CD4-positive, alpha-beta T cell treated with Interleukin-6 at 100 ng/mL for 8 hours (primary cell): ENCODE measurements at places on chromosomes 7 and 10.

DNA sequence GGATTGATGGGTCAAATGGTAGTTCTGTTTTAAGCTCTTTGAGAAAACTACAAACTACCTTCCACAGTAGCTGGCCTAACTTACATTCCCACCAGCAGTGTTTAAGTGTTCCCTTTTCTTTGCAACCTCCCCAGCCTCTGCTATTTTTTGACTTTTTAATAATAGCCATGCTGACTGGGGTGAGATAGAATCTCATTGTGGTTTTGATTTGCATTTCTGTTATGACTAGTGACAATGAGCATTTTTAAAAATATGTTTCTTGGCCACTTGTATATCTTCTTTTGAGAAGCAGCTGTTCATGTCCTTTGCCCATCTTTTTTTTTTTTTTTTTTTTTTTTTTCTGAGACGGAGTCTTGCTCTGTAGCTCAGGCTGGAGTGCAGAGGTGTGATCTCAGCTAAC, 155.2 kb upstream of the BMPER start:
- no peak for DNase-seq

- no peak for DNase-seq
These were observed 103.0 kb downstream of the JAZF1 start for GRCh38 chr7:28077616-28078015.

DNA sequence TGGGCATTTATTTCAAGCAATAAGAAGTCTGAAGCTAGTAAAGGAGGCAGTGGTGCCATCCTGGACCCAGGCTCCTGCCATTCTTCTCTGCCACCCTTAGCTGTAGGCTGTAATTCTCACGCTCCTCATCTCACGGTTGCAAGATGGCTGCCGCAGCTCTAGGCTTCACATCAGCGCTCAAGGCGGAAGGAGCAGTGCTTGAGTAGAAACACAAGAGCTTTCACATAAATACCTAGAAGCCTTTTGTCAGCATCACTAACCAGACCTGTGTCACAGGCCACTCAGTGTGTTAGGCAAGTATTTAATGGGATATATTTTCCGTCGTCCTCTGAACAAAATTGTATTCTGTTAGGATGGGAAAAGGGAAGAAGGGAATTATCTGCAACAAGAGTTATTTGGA, 118.9 kb upstream of the KLF14 start:
- DNase-seq, result no peak

- DNase-seq, result no peak
These were observed 27.3 kb downstream of the DIP2C start for GRCh38 chr10:662223-662605.

GRCh38 chr7:25405736-25406135, 177.4 kb upstream of the NPVF start:
- no peak for DNase-seq

DNA sequence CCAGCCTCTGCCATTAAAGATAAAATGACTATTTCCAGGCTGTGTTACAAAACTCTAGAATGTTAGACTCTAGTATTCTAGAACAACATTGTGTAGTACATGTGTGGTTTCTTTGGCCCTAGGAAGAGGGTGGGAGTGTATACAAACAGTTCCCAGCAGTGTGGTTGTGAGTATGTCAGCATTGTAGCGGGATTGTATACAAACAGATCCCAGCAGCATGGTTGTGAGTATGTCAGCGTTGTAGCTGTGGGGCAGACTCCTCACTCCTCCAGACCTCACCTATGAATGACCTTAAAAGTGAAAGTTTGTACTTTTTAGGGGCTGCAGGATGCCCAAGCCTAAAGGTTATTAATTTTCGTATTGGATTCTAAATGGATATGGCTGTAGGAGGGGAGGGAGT, 6.9 kb upstream of the ACSL5 start:
- no peak for DNase-seq

DNA sequence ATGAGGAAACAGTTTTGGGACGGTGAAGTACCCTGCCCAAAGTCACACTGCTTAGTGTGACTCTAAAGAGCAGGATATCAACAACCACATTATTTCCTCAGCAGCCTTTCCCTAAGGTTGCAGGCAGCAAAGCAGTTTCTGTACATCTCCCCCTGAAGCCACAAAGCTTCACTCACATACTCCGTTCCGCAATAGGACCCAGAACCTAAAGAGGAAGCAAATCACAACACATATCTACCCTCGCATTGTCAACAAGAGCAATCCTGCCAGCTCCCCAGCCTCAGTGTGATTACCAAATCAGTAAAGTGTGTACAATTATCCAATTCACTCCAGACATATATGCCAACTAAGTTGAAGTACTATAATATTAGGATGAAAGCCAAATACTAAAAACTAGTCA, 30.8 kb downstream of the VAX1 start:
- DNase-seq, result no peak

DNA sequence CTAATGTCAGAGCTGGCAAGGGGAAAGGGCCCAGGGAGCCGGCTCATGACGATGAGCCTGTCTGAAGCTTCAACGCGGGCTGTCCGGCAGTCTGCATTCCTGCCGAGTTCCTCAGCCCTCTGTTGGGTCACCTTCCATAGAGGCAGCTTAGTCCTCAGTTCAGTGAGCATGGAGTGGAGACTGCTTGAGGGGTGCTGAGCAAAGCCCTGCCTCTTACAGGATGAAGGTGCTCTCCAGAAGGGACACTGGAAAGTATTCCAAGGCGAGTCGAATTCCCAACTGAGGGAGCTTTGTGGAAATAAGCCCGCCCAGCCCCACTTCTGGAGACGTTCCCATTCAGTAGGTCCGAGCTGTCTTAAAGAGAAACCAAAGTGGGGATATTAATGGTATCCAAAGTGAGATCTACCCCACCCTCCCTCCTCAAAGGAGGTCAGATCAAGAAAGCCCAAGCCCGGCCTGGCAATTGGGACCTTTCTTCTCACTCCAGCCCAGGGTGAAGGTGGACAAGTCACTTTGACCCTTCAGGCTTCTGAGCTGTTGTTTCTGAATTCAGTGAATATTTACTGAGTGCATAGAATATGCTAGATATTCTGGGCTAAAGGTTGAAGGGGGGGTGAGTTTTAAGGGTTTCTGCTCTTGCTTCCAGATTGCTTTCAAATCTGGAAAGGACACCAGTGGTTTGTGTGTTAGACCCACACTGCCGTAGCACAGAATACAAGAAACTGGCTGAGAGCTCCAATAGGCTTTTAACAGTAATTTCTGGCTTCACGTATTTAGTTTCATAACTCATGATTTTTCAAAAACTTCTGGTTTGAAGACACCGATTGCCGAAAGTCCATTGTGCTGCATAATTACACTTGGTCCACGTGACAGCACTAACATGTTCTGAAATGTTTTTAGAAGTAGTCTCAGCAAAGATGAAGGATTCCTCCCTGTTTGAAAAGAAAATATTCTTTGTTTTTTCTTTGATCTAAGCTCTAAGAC, 3.5 kb downstream of the EGFR start:
- DNase-seq, result no peak

DNA sequence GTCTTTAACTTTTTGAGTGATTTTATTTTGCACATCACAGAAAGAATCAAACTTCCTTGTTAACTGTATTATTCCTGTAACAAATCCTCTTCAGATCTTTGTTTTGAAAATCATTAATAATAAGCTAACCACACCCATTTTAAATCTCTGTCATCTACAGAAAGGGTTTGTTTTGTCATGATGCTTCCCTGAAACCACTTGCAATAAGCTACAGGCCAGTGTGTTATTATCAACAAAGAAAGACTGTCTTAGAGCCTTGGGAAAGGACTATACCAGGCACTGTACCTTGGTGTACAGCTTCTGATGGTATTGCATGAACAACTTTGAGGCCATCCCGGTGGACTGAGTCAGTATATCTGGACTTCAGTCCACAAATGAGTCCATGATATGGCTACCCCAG, 145.3 kb upstream of the FAM3C start:
- no peak for DNase-seq

DNA sequence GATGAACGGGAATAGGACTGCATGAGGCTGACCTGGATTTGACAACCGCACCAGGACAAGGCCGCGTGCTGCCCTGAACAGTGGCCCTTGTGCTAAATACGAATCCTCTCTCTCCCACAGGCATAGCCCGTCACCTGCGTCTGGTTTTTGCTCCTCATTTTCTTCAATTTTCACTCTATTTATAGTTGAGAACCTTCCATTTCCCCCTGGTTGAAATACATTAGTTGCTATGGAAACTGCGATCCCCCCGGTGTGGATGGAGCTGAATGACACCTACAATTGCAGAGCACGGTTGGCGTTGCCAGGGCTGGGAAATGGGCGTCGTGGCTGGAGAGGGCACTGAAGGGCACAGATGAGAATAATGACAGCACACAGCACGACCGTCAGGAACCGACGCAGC, 158.6 kb upstream of the PITRM1 start:
- DNase-seq, result no peak

- no peak for DNase-seq
These were observed 715 bp upstream of the MUC12 start for GRCh38 chr7:100968650-100969049.

DNA sequence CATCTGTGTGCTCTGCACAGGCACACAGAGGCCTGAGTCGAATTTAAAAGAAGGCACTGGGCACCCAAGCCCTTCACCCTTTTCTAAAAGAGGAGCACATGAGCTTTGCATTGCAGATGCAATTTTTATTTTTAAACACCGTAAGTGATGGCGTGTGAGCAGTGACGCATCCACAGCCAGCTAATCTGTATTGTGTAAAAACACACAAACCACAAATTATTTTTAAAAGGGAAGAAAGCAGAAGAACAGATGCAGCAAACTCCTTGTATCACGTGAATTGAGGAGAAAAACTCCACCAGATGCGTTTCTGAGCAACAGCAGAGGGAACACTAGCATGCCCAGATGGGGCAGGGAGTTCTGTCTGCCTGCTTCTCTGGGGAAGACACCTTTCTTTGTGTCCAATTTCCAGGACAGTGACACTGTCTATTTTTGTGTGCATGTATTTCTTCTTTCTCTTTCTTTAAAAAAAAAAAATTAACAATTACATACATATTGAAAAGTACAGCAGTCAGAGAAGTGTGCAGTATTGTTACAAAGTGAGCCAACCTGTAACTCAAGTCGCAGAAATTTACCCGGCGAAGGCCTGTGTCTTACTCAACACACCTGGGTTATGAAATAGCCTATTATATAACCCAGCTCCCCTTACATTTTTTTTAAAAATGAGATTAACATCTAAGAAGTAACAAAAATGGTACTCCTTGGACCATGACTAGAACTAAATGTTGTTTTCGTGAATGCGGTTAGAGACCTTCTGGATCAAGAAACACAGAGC, 39.2 kb downstream of the EEPD1 start:
- DNase-seq, result no peak

- no peak for DNase-seq
These were observed 333.2 kb downstream of the PLXNA4 start for GRCh38 chr7:132243051-132243450.

DNA sequence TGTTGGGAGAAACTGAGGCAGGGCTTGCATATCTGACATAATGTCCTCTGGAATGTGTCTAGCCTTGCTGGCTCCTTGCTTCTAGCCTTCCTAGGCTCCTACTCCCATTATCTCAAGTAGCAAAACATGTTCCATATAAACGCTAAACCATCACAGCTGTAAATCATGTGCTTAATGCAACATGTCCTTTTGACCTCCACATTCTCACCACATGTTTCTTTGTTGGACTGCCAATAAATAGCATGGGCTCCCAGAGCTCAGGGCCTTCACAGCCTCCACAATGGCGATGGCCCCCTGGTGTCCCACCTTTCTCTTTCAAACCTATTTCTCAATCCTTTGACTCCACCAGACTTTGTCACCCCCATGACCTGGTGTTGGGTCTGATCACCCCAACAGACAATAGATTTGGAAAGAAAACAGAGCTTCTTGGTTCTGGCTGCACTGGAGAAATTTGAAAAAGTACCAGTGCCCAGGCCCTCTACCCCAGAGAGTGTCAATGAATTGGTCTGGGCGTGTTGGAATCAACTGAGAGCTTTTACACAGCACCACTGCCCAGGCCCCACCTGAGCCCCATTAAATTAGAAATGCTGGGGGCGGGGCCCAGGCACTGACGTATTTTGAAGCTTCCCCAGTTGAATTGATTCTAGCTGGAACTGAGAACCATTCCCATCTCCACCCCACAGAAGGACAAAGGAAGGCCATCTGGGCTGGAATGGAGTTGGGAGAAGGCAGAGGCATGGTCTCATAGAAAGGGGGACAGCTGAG, 41.3 kb upstream of the GGCT start:
- no peak for DNase-seq

DNA sequence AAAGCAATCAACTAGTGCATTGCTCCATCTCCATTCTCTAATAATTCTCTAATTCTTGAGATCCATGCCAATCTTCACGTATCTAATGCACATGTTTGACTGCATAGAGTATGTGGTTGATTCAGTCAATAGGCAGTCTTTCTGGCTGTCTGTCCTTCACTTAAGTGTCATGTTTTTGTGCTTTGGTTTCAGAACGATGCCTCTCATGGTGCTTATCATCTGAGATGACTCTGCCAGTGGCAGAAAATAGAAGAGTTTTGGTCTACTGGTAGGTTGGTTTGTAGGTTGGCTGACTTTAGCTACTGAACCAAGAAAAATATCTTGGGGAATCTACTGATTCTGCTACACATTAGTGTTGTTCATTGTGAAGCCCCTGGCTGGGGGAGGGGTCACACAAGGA, 364.2 kb downstream of the SFMBT2 start:
- no peak for DNase-seq

GRCh38 chr10:5751601-5752253, 61.5 kb downstream of the GDI2 start:
- no peak for DNase-seq

GRCh38 chr10:44520651-44521050, 135.8 kb upstream of the CXCL12 start:
- DNase-seq, result no peak

GRCh38 chr7:88092676-88092999, 127.2 kb downstream of the SRI start:
- DNase-seq, result no peak

- no peak for DNase-seq
These were observed 603.7 kb upstream of the ADARB2 start for GRCh38 chr10:2340831-2341647.

- DNase-seq, result no peak
These were observed 118.3 kb downstream of the PPP1R17 start for GRCh38 chr7:31805209-31805818.

DNA sequence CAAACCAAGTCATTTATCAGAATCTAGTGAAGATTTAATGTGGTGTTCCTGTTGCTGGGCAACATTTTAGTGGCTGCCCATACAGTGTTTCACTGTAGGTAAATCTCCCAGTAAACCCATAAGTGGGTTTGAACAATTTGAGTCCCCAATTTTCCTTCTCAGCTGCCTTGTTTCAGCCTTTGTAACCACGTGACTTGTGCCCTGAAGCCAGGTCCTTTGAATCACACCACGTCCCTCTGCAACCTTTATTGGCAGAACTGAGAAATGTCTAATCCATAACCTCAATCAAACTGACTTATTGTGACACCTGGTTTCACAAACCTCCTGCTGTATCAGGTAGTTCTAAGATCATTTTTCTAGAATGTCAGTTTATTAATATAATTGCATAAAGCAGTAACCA, 30.1 kb downstream of the SND1 start:
- DNase-seq, result no peak

GRCh38 chr7:7696458-7697119, 21.8 kb downstream of the RPA3 start:
- no peak for DNase-seq
